ENCODE measurements at places on chromosomes 13 and 19. TPM values are rescaled to one million over a fixed set of nuclear protein-coding genes. Genes with fewer than 3 reads are reported as not detected.

CPB2 gene
- 0.15 TPM for total RNA-seq

MAMSTR gene
- total RNA-seq: 1.3 TPM

UQCR11 gene
- total RNA-seq: 303 TPM

TMPRSS9 gene
- total RNA-seq: not detected

ZNF154 gene
- 0.10 TPM for total RNA-seq

SF3A2 gene
- total RNA-seq: 166 TPM

ATP4A gene
- 0.27 TPM for total RNA-seq

C2CD4C gene
- total RNA-seq: 7.1 TPM

FAM83E gene
- 6.8 TPM for total RNA-seq

IL27RA gene
- total RNA-seq: 18.3 TPM

ZNF677 gene
- total RNA-seq: 0.34 TPM

- peaks cover 13% of the 10 kb centered on the region for H3K4me1 ChIP-seq
- DNase-seq: no peak
- no peak overlapping the region for H3K27ac ChIP-seq
- H3K36me3 ChIP-seq: no peaks in the 10 kb centered on the region
- no peak overlapping the region for H3K4me3 ChIP-seq
Measured at GRCh38 chr19:50455992-50456391, 20.3 kb upstream of the EMC10 start.

- H3K36me3 ChIP-seq: no peaks in the 10 kb centered on the region
- no peaks in the 10 kb centered on the region for H3K4me1 ChIP-seq
- no peak within 1 kb of the TSS for H3K4me3 ChIP-seq
- no peaks in the 10 kb centered on the region for H3K27me3 ChIP-seq
- no peak for DNase-seq
Measured at GRCh38 chr19:35041548-35042055, at the start of gene HPN. TSS of gene HPN (plus strand) at chr19:35041721. CDS start at chr19:35042507, 786 bp downstream.

- H3K27ac ChIP-seq: no peak overlapping the region
- H3K4me3 ChIP-seq: no peak overlapping the region
- DNase-seq: no peak
Measured at GRCh38 chr19:39379865-39380396, 11.0 kb downstream of the PAF1 start.

DNA sequence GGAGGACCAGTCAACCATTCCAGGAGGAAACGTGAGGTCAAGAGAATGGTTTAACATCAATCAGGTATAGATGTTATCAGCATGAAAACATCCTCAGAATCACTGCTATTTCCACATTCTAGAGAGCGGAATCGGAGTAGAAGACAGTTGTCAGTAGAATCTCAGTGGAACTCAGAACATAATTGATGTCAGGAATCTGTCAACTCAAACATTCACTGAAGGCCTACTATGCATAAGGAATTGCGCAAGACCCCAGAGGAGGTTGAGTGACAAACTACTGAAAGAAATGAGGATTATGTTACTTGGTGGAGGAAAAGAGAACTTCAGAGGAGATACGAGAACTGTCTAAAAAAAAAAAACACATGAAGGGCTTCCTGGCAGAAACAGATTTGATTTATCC is 97.8 kb downstream of the LHFPL6 start:
- DNase-seq: no peak
- H3K4me1 ChIP-seq: no peaks in the 10 kb centered on the region
- H3K27me3 ChIP-seq: no peaks in the 10 kb centered on the region
- H3K36me3 ChIP-seq: no peaks in the 10 kb centered on the region

GRCh38 chr13:82654861-82655855 is 1227.1 kb downstream of the SLITRK1 start:
- no peak for DNase-seq
- no peaks in the 10 kb centered on the region for H3K27me3 ChIP-seq
- H3K27ac ChIP-seq: no peak overlapping the region
- H3K4me1 ChIP-seq: no peaks in the 10 kb centered on the region

DNA sequence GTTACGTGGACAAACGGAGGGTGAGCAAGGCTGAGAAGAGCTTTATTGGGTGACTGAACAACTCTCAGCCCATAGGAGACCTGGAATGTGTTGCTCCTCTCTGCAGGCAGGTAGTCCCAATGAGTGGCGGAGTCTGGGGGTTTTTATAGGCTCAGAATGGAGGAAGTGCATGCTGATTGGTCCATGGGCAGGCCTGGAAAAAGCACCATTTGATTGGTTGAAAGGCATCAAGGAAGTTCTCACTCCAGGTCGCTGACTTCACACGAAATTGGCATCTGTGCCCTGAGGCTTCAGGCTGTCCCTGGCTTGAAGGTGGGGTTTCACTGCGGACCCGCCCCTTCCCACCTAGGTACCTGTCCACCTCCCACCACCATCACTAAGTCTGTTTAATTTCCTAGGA is 65.4 kb downstream of the SPATA13 start:
- H3K36me3 ChIP-seq: peaks cover 4% of the 10 kb centered on the region
- no peaks in the 10 kb centered on the region for H3K27me3 ChIP-seq
- H3K4me1 ChIP-seq: no peaks in the 10 kb centered on the region
- H3K27ac ChIP-seq: no peak overlapping the region
- H3K4me3 ChIP-seq: no peak overlapping the region

DNA sequence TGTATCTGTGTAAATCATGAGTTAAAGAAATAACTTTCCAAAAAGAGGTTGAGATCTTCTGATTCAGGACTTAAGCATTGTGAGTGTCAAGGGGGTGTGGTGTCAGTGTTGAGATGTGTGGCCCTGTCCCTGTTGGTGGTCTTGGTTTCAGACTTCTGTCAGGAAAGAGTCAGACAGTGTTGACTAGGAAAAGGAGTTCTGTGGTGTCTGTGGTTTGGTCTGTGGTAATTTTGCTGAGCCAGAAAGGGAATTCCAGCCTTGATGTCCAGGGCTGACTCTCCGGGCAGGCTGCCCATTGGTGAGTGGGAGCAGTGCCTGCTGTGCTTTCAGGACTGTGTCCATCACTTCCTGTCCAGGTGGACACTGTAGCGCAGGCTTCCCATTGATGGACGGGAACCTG is 39.8 kb upstream of the IGFL4 start:
- peaks cover 15% of the 10 kb centered on the region for H3K4me1 ChIP-seq
- H3K36me3 ChIP-seq: no peaks in the 10 kb centered on the region
- H3K27me3 ChIP-seq: peaks cover 40% of the 10 kb centered on the region
- no peak for DNase-seq
- H3K27ac ChIP-seq: no peak overlapping the region

DNA sequence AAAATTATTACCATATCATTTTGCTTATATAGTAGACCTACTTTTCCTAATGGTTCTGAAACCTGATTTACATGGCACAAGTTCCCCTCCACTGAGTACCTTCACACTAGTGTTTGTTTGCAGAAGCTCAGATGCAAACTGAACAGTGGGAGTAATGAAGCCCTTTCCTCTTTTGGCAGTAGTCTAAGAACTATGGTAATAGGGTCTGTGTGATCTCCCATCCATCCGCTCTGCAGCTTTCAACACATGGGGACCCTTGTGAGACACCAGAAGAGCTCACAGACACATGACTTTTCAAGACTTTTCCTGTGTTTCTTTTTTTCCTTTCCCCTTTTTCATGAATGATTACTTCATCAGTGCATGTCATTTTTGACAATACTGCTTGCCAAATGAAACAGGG is 336.0 kb downstream of the ATP8A2 start:
- H3K4me1 ChIP-seq: no peaks in the 10 kb centered on the region
- H3K36me3 ChIP-seq: no peaks in the 10 kb centered on the region
- H3K4me3 ChIP-seq: no peak overlapping the region
- H3K27ac ChIP-seq: no peak overlapping the region

GRCh38 chr19:19140476-19140875 is 2.2 kb upstream of the TMEM161A start:
- H3K27me3 ChIP-seq: no peaks in the 10 kb centered on the region
- H3K36me3 ChIP-seq: no peaks in the 10 kb centered on the region
- no peak overlapping the region for H3K4me3 ChIP-seq
- no peak overlapping the region for H3K27ac ChIP-seq

GRCh38 chr13:98033277-98034247 is 80.1 kb downstream of the IPO5 start:
- H3K27me3 ChIP-seq: no peaks in the 10 kb centered on the region
- no peak overlapping the region for H3K27ac ChIP-seq
- H3K36me3 ChIP-seq: no peaks in the 10 kb centered on the region
- no peaks in the 10 kb centered on the region for H3K4me1 ChIP-seq
- no peak overlapping the region for H3K4me3 ChIP-seq
- peak; percentile 16 for DNase-seq

- no peaks in the 10 kb centered on the region for H3K27me3 ChIP-seq
- H3K4me1 ChIP-seq: no peaks in the 10 kb centered on the region
- no peak for DNase-seq
- no peaks in the 10 kb centered on the region for H3K36me3 ChIP-seq
Measured at GRCh38 chr13:38369058-38369457, 19.4 kb downstream of the UFM1 start.

DNA sequence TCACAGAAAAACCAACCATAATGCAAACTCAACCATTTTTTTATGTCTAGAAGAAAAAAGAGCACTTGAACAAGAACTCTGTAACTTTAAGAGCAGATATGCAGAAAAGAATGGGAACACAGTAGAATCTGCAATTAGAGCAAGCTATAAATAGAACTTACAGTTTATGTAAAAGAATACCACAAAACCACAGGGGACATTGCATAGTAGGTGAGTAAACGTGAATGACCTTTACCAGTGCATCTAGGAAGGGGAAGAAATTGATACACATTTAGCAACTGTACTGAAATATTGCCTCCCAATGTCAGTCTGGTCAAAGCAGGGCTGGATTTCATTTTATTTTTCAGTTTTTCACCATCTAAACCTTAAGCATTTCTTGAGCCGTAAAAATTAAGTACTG is 242.2 kb upstream of the EDNRB start:
- no peak overlapping the region for H3K4me3 ChIP-seq
- no peaks in the 10 kb centered on the region for H3K36me3 ChIP-seq
- no peaks in the 10 kb centered on the region for H3K4me1 ChIP-seq
- DNase-seq: no peak
- no peaks in the 10 kb centered on the region for H3K27me3 ChIP-seq

DNA sequence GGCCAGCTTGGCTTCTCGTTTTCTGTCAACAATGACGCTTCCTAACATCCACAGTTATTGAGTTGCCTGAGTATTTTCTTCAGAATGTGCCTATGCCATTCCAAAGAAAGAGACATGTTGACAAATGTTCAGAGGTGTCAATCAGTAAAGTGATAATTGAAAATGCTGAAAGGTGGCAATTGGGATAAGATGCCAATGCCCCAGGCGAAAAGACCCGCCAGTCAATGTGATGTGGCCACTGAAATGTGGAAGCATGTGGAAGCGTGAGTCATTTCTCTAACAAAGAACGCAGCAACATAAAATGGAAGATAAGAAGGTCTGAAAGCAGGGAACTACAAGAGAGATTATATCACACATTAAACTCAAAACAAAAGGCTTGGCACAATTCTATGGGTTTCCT is 882.2 kb upstream of the SLC10A2 start:
- H3K27me3 ChIP-seq: no peaks in the 10 kb centered on the region
- no peak for DNase-seq
- no peaks in the 10 kb centered on the region for H3K36me3 ChIP-seq
- H3K27ac ChIP-seq: no peak overlapping the region

DNA sequence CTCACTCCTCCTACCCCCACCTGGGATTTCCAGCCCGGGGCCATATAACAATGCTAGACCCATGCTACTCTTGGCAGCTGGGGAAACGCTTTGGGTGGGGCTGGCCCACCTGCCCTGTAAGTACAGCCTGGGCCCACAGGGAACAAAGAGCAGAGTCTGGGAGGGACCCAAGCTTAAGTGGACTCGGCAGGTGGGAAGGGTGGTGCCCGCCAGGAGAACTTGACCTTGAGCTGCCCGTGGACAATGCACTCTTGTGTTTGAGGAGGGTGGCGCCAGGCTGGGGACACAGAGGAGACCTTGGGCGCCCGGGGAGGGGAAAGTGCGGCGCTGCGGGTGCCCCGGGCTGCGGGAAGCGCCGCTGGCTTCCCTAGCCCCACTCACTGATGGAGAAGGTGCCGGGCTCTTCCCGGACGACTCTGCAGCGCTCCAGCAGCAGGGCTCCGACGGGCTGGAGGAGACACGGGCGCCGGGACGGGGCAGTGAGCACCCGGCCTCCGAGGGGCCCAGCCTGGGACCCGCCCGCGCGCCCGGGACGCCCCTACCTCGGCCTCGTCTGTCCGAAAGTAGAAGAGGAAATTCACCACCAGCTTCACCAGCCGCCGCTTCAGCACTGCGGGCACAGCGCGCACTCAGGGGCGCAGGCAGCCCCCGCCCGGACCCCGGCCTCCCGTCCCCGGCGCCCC is 607 bp downstream of the PLEKHJ1 start:
- peak overlapping the region; percentile 92 for H3K4me3 ChIP-seq
- H3K27me3 ChIP-seq: no peaks in the 10 kb centered on the region
- peaks cover 9% of the 10 kb centered on the region for H3K36me3 ChIP-seq
- H3K27ac ChIP-seq: peak overlapping the region; percentile 95
- H3K4me1 ChIP-seq: peaks cover 17% of the 10 kb centered on the region

GRCh38 chr19:28239270-28239669 is 973.7 kb downstream of the UQCRFS1 start:
- H3K36me3 ChIP-seq: no peaks in the 10 kb centered on the region
- H3K27ac ChIP-seq: no peak overlapping the region
- H3K4me1 ChIP-seq: no peaks in the 10 kb centered on the region

DNA sequence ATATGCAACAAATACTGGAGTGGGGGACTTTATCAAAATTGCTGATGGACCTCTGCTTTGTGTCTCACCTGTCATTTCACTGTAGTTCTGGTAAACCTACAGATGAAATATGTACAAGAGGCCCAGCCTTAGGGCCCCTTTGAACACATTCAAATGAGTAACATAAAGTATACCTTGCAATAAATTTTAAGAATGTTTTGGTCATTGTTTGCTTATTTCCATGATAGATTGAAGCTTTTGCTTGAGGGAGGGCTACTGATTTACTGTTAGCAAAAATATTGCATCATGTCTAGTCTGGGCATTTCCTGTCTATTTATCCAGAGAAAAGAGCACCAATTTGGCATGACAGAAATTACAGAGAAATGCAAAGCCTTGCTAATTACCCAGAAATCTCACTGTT is 705.5 kb upstream of the PCDH9 start:
- DNase-seq: no peak
- no peaks in the 10 kb centered on the region for H3K4me1 ChIP-seq
- H3K27ac ChIP-seq: no peak overlapping the region
- no peak overlapping the region for H3K4me3 ChIP-seq

DNA sequence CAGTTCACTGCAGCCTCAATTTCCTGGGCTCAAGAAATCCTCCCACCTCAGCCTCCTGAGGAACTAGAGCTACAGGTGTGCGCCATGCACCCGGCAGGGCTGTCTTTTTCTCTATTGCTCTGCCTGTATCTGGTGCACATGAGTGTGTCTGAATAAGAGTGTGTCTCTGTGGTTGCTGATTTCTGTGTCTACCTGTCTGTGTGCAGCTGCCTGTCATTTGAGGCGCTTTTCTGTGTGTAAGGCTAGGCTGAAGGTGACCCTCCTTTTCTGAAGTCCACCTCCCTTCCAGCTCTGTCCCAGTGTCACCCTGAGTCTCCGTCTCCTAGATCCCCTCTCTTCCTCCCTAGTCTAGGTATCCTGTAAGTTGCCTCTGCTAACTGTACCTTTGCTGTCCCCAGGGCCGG is 1.5 kb upstream of the PRR12 start:
- H3K4me3 ChIP-seq: no peak overlapping the region
- H3K36me3 ChIP-seq: peaks cover 6% of the 10 kb centered on the region
- H3K27ac ChIP-seq: peak overlapping the region; percentile 61
- no peak for DNase-seq
- H3K4me1 ChIP-seq: peaks cover 10% of the 10 kb centered on the region

- H3K36me3 ChIP-seq: no peaks in the 10 kb centered on the region
- no peak overlapping the region for H3K27ac ChIP-seq
- H3K27me3 ChIP-seq: no peaks in the 10 kb centered on the region
- no peak overlapping the region for H3K4me3 ChIP-seq
- H3K4me1 ChIP-seq: peaks cover 16% of the 10 kb centered on the region
Measured at GRCh38 chr19:3363841-3364500, 2.4 kb upstream of the NFIC start.
